ENCODE measurements at places on chromosomes 3 and 15.

GRCh38 chr3:150703299-150703755 is 393 bp downstream of the ERICH6 start:
- no peak for DNase-seq

DNA sequence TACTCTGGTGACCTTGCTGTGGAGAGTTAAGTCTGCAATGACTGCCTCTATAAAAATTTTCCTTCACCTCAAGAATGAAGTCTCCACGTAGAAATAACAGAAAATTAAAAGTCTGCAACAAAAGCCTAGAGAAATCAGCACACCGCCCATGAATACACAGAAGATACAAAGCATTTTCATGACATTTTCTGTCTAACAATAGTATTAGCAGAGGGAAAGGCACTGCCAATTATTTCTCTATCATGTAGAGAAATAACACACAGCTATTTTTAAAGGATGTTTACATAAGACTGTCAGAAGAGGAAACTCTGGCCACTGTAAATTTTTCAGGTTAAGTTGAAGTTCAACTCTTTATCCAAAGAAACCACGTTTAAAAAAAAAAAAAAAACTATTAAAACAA is 80.8 kb downstream of the GSK3B start:
- no peak for DNase-seq

DNA sequence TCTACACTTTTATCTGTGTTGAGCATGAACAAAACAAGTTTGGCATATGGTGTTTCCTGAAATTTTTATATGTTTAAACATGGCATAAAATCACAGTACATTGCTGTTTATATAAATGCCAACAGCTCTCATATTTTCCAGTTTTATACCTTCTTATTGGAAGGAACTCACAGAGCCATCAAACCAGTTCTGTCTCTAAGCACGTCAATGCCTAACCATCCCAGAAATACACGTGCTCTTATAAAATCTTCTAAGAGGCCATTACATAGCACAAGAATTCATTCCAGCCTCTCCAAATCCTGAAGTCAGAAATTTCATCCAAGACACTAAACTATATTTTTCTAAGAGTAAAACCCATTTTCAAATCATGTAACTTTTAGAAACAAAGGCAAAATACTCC is 20.8 kb downstream of the SLC9A9 start:
- DNase-seq = no peak

GRCh38 chr3:129486664-129487035 is 41.8 kb upstream of the RHO start:
- no peak for DNase-seq

GRCh38 chr15:44711743-44712345 is 527 bp downstream of the B2M start:
- DNase-seq = no peak

- no peak for DNase-seq
Measured at GRCh38 chr3:116444115-116444747, 1.1 kb downstream of the LSAMP start.

DNA sequence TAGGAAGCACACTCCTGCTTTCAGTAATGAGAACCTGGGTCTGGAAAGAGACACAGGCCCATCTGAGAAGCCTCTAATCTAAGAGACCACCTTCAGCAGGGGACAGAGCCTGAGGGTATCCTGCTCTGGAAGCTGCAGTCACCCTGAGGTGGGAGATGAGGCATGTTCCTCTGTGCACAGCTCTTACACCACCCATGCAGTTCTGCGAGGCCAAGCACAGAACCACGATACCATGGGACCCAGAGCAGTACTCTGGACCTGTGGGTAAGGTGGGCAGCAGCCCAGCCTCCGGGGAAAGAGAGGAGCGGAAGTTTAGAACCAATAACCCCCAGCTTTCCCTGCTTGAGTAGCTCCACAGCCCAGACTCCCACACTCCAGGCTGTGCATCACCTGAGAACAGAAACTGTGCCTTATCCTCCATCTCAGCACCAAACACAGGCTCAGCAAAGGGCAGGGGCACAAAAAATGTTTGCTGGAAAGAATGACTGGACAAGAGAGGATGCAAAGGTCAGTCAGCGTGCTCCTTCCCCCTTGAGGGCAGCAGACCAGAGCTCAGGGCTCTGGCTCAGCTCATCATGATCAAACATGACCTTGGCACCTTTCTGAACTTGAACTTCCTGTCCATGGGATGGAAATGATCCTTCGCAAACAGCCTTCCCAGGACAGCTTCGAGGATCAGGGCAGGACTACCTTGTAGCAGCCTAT is 43.1 kb downstream of the RBPMS2 start:
- no peak for DNase-seq
